CD4-positive, alpha-beta memory T cell (primary cell): ENCODE measurements at places on chromosomes 6 and 20.

DNA sequence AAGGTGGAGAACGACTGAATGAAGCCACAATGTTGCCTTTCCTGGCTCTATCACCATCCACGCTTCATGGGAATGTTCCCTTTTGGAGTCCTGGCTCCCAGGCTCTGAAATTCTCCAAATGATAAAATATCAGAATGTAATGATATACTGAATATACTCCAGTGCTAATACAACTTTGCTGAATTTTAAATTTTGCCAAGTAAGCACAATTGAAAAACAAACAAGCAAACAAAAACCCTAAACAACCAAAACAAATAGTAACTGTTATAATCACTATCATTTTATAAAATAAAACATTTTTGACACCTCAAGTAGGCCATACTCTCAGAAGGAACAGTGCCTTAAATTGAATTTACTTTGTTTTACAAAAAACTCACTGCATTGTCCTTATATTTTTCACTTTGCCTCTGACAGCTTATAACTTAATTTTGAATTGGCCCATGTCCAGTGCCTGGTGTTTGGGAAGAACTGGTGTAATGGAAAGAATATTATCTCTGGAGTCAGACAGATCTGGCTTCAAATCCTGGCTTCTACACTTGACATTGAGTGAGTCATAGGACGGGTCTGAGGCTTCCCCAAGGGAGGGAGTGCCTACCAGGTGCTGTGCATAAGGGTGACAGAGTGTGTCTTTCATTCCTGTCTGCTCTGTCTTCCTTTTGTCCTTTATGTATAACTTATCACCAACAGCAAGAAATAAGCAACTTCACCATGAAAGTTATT is 698.3 kb downstream of the EPM2A start:
- DNase-seq, result no peak

DNA sequence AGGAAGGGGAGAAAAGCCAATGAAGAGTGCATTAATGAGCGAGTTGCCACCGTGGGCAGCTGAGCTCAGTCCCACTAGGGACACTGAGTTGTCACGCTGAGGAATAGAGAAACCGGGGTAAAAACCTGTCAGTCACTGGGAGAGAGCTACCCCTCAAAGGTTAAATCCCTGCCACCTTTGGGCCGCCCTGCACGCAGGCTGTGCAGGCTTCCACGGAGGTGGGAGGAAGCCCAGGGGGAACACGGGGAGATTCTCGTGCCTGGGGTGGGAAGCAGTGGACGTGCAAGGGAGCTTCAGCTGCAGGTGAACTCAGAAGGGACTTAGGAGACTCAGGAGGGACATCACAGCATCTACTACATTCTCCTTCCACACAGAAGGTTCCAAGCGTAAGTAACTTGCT is 50.5 kb downstream of the BFSP1 start:
- DNase-seq, result no peak

DNA sequence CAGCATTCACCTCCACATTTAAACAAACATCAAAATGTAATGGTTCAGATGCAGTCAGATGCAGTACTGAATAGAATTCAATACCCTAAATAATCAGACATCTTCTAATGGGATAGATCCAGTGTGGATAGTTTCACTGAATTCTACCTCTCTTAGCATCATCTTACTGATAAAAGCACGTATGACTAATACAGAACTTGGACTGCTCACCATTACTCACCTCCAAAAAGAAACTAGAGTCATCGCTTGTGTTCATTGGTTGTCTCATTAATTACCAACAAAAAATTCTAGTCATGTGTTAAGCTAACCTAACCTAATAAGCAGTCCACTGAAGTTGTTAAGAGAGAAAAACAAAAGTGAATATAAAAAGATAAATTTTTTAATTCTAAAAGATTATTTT is 165.9 kb upstream of the IRAK1BP1 start:
- DNase-seq, result no peak

- no peak for DNase-seq
Observed at GRCh38 chr6:961407-961960, 268.5 kb upstream of the EXOC2 start.

- DNase-seq, result no peak
Observed at GRCh38 chr20:63428906-63429575, 43.4 kb downstream of the KCNQ2 start.

DNA sequence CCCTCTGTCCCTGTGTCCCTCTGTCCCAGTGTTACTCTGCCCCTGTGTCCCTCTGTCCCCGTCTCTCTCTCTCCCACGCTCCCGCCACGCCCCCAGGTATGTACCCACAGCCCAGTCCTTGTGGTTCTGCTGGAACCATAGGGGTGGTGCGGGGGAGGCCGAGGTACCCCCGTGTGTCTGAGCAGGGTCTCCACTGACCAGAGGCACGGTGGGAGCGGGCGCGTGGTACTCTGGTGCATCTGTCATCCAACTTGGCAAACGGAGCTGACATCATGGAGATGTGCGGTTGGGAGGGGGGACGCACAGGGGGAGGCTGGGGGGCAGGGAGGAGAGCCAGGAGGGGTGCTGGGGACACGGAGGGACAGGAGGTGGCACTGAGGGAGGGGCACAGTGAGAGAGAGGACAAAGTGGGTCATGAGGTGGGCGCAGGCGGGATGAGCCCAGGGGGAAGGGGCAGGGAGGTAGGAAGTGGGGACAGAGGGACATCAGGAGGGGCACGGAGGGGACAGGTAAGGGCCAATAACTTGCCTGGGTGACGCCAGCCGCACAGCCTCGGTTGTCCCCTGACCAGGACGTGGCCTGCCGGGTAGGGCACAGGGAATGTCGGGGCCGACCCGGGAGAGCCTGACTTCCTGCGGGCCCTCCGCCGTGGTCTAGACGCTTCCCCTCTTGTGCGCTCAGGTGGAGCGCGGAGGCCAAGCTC is 163.6 kb upstream of the PDE10A start:
- no peak for DNase-seq

GRCh38 chr20:50266293-50267040 is 75.8 kb downstream of the CEBPB start:
- DNase-seq, result no peak

DNA sequence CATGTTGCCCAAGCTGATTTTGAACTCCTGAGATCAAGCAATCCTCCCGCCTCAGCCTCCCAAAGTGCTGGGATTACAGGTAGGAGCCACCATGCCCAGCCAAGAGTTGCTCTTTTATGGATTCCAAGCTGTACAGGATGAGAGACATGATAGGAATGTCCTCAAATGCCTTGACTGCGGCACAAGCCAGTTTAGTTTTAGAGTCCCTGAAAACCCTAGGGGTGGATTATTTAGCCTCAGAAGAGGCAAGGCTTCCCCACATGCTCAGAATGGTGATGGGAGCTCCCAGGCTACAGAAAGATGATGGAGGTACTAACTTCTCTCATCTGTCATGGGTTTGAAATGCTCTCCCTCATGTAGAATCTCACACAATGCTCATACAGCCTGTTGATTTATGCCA is 280.5 kb upstream of the PRND start:
- DNase-seq, result no peak

- no peak for DNase-seq
Observed at GRCh38 chr6:37576336-37576737, 76.6 kb upstream of the CCDC167 start.

DNA sequence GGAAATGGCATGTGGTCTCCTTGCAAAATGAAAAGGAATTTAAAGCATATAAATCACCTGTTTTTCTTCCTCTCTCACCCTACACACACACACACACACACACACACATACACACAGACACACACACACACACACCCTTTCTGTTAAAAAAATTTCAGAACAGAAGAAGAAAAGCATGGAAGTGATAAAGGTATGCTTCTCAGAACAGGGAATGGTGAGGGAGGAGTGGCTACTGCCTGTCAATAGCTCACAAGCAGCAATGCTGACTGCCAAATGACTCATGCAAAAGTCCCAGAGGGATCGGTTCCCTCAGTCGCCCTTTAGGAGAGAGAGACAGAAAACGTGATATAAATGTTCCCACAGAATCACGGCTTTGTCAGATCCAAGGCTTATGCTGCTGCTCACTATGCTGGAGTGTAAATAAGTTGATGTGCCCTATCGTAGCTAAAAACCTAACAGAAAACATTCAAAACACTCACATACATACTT is 102.6 kb downstream of the IBTK start:
- DNase-seq, result no peak

DNA sequence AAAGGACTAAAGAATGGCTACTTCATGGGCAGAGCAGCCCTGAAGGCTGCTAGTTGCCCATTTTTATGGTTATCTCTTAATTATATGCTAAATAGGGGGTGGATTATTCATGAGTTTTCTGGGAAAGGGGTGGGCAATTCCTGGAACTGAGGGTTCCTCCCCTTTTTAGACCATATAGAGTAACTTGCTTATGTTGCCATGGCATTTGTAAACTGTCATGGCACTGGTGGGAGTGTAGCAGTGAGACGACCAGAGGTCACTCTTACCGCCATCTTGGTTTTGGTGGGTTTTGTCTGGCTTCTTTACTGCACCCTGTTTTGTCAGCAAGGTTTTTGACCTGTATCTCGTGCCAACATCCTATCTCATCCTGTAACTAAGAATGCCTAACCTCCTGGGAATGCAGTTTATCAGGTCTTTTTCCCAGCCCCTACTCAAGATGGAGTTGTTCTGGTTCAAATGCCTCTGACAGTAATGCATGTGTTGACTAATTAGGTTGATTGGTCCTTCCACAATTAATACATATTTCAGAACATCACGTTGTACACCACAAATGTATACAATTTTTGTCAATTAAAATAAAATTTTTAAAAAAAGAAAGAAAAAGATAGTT is 139.5 kb downstream of the PDE7B start:
- DNase-seq, result no peak

DNA sequence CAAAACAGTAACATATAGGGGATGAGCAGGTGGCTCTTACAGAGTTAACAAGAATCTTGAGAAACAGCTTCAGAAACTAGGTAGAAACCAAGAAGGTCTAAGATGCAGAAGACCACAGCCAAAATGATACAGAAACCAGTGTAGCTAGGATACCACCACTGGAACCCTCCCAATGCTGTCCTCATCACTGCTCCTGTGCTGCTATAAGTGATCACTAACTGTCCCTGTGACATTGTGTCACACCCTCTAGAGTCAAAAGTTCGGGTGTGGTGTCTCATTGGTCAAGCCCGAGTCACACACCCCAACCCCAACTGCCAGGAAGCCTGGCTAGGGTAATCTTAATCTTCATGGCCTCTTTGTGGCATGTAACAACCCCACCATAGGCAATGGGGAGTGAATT is 153.1 kb downstream of the RCAN2 start:
- DNase-seq, result no peak

DNA sequence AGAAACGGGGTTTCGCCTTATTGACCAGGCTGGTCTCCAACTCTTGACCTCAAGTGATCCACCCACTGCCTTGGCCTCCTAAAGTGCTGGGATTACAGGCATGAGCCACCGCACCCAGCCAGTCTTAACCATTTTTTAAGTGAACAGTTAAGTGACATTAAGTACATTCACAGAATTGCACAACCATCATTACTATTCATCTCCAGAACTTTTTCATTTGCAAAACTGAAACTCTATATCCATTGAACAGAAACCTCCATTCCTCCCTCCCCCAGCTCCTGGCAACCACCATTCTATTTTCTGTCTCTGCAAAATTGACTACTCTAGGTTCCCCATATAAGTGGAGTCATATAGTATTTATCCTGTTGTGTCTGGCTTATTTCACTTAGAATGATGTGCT is 59.7 kb downstream of the PLCB4 start:
- no peak for DNase-seq

DNA sequence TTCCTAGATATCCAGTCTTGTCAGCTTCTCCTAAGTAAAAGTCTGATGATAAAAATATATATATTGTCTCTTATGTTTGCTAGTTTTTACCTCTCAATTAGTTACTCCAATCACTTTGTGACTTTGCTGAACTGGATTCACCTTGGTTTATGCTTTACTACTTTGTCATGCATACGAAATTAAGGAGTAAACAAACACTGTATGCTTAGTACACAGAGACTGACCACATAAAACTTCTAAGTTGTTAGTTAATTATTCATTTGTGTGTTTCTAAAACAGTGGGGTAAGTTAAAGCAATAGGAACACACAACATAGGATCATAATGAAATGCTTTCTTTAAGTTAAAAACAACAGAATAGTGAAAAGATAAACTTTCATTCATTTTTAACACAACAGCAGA is 877.3 kb upstream of the MAP3K7 start:
- no peak for DNase-seq

- no peak for DNase-seq
Observed at GRCh38 chr6:55137929-55138693, 36.2 kb upstream of the HCRTR2 start.

GRCh38 chr6:11593096-11593495 is 55.5 kb downstream of the TMEM170B start:
- DNase-seq, result no peak

DNA sequence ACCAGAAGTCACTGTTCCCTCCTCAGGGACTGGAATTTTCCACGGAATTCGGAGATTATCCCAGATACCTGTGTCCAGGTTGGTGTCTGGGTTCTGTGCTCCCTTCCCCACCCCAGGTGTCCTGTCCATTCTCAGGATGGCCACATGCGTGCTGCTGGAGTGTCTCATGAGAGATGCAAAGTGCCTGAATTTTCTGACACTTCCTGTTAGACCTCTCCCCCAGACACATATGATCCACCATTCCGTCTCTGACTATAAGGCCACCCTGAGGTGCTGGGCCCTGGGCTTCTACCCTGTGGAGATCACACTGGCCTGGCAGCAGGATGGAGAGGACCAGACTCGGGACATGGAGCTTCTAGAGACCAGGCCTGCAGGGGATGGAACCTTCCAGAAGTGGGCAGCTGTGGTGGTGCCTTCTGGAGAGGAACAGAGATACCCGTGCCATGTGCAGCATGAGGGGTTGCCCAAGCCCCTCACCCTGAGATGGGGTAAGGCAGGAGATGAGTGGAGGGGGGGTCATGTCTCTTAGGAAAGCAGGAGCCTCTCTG is 14.4 kb upstream of the HLA-A start:
- no peak for DNase-seq

DNA sequence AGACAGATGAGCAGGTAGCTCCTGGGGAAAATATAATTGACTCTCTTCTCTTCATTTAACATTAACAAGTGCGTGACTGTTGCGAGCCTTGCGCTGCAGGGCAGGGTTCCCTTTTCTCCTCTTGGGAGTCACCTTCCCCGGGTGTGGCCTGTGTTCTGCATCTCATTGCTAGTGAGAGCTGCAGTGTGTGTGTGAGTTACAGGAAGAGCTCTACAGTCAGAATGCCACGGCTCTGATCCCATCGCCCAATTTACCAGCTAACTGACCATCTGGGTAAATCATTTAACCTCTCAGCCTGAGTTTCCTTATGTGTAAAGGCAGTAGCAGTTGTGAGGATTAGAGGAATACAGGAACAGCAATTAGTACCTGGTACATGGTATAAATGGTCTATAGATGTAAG is 106.8 kb upstream of the NUP153 start:
- no peak for DNase-seq

- no peak for DNase-seq
Observed at GRCh38 chr20:16664020-16664419, 65.8 kb upstream of the SNRPB2 start.

- no peak for DNase-seq
Observed at GRCh38 chr20:6732001-6732447, 35.5 kb upstream of the BMP2 start.

- DNase-seq, result no peak
Observed at GRCh38 chr6:7166410-7167293, 58.9 kb downstream of the RREB1 start.
